Endodermal cell (in vitro differentiated cells): ENCODE measurements at places on chromosomes 6 and 20. TPM values are rescaled to one million over a fixed set of nuclear protein-coding genes. Genes with fewer than 3 reads are reported as not detected.

The CPNE5 gene
- 0.29 to 0.54 TPM (median 0.42 TPM) in 3 replicates for total RNA-seq

The ZNF311 gene
- total RNA-seq: 2.3 to 8.1 TPM (median 6.5 TPM) in 3 replicates

The TLDC2 gene
- 0.24 to 1.6 TPM (median 0.66 TPM) in 3 replicates for total RNA-seq

The RFX6 gene
- 0.20 and 0.22 TPM in 2 replicates for total RNA-seq

DNA sequence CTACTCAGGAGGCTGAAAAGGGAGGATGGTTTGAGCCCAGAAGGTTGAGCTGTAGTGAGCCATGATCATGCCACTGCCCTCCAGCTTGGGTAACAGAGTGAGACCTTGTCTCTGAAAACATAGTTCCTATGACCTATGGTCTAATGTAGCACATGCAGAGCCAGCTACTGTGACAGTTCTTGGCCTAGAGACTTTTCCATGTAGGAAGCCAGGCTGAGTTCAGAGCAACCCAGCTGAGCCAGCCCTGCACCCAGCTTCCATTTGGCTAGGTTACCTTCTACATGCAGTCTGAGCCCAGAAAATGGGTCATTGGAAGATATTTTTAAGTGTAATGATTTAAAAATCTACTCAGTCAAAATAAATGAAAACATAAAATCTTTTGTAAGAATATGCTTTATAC is 92.8 kb downstream of the FNDC1 start:
- H3K27me3 ChIP-seq: no peaks in the 10 kb centered on the region
- H3K27ac ChIP-seq: no peak overlapping the region
- DNase-seq: no peak
- no peaks in the 10 kb centered on the region for H3K36me3 ChIP-seq

- no peaks in the 10 kb centered on the region for H3K27me3 ChIP-seq
- H3K36me3 ChIP-seq: peaks cover 15% of the 10 kb centered on the region
- no peak overlapping the region for H3K27ac ChIP-seq
Observed at GRCh38 chr6:43184268-43184985, 2.4 kb downstream of the CUL9 start.

GRCh38 chr6:65231616-65232015 is 475.4 kb downstream of the EYS start:
- no peak for DNase-seq
- no peak overlapping the region for H3K27ac ChIP-seq
- no peak overlapping the region for H3K4me3 ChIP-seq

- no peak for DNase-seq
- H3K27me3 ChIP-seq: no peaks in the 10 kb centered on the region
- H3K4me3 ChIP-seq: no peak overlapping the region
Observed at GRCh38 chr6:116265041-116265829, 11.4 kb upstream of the TSPYL4 start.

The IL20RA gene
- total RNA-seq: 0.13 to 0.26 TPM in 2 of 3 replicates, not detected in the other

GRCh38 chr6:133277900-133278545 is 36.9 kb downstream of the EYA4 start:
- H3K4me1 ChIP-seq: no peaks in the 10 kb centered on the region
- H3K4me3 ChIP-seq: no peak overlapping the region
- no peak overlapping the region for H3K27ac ChIP-seq
- no peaks in the 10 kb centered on the region for H3K27me3 ChIP-seq

- no peak for DNase-seq
- peaks cover 16% of the 10 kb centered on the region for H3K4me1 ChIP-seq
- no peak overlapping the region for H3K27ac ChIP-seq
Observed at GRCh38 chr6:15360300-15360699, 114.4 kb downstream of the JARID2 start.
